ENCODE measurements at places on chromosomes 2 and 18.

GRCh38 chr2:85577386-85578242 lies at the start of gene VAMP8:
Gene VAMP8, plus strand, starts transcription at chr2:85577586. Its CDS starts 61 bp downstream, at chr2:85577647.
- DNase-seq, result peak; percentile 74

- DNase-seq, result no peak
These were observed 47.0 kb upstream of the SEMA4C start for GRCh38 chr2:96916646-96917543.

GRCh38 chr2:224944707-224945547 lies 97.3 kb downstream of the DOCK10 start:
- DNase-seq, result no peak

- no peak for DNase-seq
These were observed 61.4 kb downstream of the CYRIA start for GRCh38 chr2:16604236-16604635.

DNA sequence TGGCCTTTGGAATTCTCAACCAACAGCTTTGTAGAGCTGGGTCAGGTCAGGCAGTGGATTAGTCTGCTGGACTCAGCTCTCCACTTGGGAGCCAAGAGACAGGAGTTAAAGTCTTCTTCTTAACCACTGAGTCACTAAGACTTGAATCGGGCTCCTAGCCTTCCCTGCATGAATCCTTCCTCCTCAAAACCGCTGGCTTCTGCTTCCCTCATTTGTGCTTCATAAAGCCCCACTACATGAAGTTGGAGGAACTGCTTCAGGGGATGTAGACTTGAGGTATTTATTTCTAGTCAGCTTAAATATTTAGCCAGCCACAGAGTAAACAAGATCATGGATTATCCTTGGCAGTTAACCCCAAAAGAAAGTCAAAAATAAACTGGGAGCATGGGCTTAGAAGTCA lies 536.3 kb upstream of the TNP1 start:
- DNase-seq, result no peak

GRCh38 chr2:20217041-20217970 lies 7.6 kb downstream of the SDC1 start:
- DNase-seq, result no peak

- DNase-seq, result no peak
These were observed 466.0 kb upstream of the TNP1 start for GRCh38 chr2:217325816-217326215.

GRCh38 chr2:109395494-109396201 lies 218.1 kb downstream of the SEPTIN10 start:
- no peak for DNase-seq

GRCh38 chr2:99348173-99348572 lies 11.0 kb downstream of the EIF5B start:
- no peak for DNase-seq

DNA sequence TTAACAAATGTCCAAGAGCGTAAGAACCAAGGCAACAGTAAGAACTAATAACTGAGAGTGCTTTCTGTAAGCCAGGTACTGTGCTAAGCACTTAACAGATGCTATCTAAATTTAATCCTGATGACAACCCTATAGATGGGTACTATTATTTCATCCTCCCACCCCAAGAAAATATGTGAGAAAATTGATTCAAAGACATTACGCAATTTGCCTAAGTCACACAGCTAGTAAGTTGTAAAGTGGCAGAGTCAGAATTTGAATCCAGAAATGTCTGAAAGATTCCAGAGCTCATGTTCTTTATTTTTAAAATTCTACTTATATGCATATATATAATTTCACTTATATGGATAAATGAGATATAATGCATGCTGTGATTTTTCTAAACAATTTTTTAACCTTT lies 10.1 kb downstream of the LDAH start:
- DNase-seq, result no peak

DNA sequence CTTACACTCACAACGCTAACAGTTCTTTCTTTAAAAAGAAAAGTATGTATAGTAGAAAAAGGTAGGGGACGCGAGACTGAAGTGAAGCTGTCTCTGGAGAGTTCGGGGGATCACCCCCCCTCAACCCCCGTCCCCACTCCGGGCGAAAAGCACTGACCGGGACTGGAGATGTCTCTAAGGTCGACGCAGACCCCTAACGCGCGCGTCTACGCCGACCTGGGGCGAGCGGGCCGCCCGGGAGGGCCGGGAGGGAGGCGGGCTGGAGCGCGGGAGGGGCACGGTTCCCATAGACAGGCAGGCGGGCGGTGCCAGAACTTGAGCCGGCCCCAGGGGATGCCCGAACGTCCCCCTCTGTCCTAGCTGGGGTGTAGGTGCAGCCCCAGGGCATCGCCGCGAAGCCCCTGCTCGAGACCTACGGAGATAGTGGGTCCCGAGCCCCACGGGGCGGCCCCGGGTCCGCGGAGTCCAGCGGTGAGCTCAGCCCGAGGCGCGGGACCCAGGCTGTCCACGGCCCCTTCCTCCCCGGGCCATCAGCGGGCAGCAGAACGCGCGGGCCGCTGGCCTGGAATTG lies 82.2 kb downstream of the CHRNA1 start:
- DNase-seq, result peak; percentile 56

GRCh38 chr2:207865210-207865609 lies 95.5 kb upstream of the FZD5 start:
- no peak for DNase-seq

- DNase-seq, result peak; percentile 79
These were observed 8.5 kb downstream of the HES6 start for GRCh38 chr2:238231251-238231793.

DNA sequence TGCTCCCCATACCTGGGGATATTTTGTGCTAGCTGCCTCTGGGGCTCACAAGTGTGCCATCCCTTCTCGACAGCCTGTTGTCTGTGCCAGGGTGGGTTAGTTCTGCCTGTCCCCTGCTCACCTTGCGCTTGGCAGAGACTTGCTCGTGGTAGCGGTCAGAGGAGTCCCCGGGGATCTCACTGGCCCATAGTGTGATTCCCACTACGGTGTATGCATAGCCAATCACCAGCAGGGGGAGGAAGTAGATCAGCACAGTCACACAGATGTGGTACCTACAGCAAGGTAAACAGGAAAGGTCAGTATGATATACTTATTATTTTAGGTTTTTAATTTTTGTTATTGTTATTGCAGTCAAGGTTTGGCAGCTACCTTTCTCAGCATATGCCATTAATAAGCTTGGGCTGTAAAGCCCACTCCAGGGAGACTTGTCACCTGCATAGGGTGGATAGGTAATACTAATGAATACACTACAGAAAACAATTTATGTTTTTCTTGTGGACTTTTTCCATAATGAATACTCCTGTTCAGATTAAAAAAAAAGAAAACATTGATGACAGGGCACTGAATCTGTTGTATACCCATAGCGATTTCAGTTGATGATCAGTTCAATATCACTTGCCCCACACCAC lies 95.2 kb downstream of the POLE4 start:
- DNase-seq, result peak; percentile 6

DNA sequence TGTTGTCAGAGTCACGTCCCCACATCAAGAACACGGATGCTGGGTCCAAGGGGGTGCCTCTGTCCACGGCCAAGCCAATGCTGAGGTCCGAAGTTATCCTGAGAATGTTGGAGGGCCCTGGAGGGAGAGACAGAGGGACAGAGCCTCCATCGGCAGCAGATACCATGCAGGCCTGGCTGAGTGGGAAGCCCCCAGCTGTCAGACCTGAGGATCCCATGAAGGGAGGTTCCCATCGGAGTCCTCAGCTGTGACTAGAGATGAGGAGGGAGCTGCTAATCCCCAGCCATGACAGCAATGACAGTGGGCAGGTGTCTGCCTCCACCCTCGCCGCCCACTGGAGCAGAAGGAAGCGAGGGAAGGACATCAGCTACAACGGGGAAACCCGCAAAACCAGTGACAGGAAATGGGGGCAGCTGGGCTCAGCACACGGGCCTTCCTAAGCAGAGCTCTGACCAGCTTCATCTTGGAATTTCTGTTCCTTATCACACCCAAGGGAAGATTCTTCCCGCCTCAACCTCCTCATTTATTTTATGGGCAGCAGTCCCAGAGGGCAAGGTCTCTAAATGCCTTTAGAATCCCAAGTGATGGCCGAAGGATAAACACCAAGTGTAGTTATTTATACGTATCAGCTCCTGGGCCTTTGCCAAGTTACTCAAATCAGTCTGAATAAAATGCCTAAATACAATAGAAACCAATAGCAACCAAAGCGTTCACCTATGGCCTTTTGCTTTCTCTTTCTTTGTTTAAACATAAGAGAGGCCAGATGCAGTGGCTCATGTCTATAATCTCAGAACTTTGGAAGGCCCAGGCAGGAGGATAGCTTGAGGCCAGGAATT lies 32.2 kb downstream of the FAM178B start:
- DNase-seq, result peak; percentile 29

DNA sequence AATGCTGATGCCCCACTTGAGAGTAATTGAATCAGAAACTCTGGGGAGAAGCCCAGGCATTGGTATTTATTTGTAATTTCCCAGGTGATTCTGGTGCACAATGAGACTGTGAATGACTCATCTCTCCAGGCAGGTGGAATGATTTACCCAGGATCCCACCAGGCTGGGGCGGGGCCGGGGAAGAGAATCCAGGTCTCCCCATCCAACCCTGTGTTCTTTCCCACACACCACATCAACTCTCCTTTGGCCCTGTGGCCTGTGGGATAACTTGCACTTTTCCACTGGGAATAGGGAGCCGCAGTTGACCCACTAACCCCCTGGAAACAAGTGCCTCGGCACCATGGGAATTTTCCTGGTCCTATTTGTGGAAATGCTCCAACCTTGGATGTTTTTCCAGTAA lies 409.8 kb downstream of the ZNF521 start:
- DNase-seq, result no peak

DNA sequence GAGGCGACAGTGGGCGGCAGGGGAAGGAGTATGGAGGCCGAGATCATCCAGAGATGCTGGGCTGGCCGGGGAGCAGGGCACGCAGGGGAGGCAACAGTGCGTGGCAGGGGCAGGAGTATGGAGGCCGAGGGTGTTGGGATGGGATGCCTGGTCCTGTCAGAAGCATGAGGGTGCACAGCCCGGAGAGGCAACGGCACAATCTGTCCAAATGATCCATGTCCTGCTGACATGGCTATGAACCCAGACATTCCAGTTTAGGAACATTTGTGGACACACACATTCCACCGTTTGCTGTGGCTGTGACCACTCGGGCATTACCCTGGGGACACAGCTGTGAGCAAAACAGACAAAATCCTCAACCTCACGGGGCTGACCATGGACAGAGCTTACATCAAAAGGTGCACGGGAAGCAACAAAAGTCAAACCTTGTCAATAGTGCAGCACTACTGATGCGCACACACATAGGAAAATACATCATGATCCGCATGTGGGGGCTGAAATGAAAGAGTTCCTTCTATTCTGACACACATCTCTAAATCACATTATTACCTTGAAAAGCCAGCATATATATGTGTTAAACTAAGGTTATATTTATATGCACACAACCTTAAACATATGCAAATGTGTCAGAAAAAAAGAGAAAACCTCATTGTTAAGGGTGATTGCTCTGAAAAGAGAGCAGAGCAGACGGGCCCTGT lies 144.0 kb upstream of the GPC1 start:
- no peak for DNase-seq

DNA sequence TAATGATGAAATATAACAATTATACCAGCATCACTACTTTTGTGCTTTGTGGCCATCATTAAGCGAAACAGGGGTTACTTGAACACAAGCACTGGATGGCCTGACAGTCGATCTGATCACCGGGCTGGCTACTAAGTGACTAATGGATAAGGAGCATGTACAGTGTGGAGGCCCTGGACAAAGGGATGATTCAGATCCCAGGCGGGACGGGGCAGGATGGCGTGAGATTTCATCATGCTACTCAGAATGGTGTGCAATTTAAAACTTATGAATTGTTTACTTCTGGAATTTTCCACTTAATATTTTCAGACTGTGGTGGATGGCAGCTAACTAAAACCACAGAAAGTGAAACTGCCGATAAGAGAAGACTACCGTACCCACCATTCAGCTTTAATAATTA lies 7.0 kb upstream of the CLIP4 start:
- DNase-seq, result no peak

DNA sequence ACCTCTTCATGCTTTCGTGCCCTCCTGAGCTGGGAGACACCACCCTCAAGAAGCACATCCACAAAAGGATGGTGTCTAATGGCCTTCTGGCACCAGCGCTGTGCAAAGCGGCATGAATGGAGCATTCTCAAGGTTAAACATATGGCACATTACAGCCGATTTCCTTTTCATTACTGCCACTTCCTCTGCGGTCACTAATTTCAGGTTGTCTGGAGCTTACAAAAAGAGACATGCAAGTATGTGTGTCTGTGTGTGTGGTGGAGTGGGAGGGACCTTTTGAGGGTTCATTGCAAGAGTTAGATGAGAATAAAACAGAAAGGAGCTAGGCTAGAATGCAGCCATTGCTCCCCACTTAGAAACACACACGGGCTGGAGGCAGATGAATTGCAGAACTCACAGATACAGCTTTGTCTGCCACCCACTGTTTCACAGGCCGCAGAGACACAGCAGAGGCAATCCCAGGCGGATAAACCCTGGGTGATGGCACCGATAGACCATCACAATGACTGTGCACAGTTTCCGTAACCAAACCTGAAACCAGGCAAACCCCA lies 76.0 kb downstream of the TGIF1 start:
- DNase-seq, result peak; percentile 40

DNA sequence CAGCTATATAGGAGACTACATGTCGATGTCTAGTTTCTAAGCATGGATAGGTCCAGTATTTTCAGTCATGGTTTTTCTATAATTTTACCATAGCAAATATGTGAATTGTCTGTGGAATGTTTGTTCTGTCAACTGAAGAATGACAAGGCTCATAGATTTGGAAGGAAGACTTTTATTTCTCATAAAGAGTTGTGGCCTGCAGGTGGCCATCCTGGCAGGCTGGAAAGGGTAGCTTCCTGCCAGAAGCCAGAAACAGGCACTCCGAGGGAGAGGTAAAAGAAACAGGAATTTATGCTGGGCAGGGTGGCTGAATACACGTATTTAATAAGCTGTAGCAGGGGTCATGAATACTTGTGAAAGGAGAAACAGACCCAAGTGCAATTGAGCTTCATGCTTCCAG lies 182.1 kb downstream of the PARD3B start:
- no peak for DNase-seq

DNA sequence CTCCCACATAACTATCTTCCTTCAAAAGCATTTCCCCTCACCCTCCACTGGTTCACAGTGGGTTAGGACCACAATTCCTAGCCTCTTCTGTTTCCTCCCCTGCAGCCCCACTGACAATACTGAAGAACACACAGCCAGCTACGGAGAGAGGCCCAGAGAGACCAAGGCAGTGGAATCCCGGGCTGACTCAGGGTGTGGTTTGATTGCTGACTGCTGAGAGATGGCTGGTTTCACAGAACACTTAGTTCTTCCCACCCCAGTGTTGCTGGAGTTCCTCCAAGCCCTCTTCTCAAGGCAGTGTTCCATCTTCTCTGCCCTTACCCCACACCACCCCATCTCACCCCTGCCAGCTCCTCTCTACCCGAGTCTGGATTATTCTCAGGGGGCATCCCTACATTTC lies 43.3 kb upstream of the ZFP36L2 start:
- no peak for DNase-seq

GRCh38 chr2:3349211-3349693 lies 28.4 kb downstream of the EIPR1 start:
- no peak for DNase-seq

DNA sequence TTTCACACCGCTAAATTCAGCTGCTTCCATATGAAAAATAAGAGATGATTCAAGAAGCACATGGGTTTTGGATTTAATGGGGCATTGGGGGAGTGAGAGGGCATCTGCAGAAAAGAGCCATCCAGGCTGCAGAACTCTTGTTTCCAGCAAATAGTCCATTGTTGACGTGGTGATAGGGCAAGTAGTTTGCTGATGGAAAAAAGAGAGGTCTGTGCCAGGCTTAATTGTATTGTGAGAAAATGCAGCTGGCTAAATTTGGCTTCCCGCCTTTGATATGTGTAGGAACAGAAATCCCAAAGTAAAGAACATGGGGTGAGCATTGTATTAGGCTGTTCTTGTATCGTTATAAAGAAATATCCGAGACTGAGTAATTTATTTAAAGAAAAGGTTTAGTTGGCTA lies 199.5 kb downstream of the SETBP1 start:
- DNase-seq, result no peak
